ENCODE measurements at places on chromosomes 5 and 9.

GRCh38 chr9:124272979-124273378, 15.2 kb downstream of the NEK6 start:
- DNase-seq, result no peak

DNA sequence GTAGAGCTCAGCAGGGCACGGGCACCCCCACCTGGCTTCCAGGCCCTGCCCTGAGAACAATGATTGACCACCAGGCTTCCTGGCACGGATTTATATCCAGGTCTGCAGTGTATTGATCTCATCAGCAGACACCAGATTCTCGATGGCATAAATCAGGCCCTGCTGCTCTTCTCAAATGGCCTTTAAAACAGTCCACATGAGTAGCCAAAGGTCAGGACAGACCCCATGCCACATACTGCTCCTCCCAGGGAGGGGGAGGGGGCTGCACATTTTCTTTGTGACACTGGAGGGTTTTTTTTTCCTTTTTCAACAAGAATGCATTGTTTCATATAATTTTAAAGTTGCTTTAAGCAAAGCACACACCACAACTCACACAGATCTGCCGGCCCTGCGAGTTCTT, 85.4 kb downstream of the SEMA4D start:
- no peak for DNase-seq

- no peak for DNase-seq
Measured at GRCh38 chr5:180379355-180380070, 26.4 kb upstream of the GFPT2 start.

DNA sequence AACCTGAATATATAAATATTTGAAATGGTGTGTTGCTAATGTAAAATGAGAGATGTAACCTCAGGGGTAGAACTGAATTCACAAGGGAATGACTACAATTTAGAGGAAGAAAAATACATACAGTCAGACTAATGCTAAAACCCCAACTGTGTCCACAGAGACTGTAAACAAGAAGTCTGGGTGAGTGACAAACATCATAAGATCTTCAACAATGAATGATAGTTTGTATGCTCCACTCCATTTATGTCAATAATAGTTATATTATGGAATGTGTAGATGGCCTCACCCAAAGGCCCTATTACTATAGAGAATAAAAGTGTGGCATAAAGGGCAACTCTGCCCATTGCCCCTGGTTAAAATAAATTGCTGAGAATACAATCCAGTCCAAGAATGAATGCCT, 102.9 kb downstream of the CETN3 start:
- no peak for DNase-seq

DNA sequence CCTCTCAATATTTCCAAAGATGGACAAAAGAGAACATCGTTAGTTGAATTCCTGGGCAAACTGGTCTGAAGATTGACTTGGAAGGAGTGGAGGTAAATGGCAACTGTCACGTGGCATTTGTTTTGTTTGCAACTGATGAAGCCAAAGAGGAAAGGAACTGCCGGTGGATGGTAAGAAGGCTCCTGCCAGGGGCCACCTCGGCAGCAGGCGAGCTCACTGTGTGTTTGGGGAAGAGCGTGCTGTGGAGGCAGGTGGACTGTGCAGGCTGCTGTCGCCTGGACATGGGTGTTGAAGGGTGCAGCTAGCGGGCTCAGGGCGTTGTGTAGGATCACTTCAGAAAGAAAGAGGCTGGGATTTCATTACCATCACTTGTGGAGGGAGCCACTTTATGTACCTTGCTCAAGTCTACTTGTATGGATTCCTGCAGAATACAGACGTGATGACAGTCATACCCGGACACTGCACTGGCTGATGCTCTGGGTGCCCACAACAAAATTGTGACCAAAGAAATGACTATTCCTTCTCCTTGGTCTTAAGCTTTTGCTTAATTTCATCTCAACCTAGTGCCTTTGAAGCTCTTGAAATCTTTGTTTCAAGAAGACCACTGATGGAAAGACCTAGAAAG, 72.7 kb downstream of the MAP1B start:
- no peak for DNase-seq

GRCh38 chr5:142280066-142281007, 44.5 kb downstream of the SPRY4 start:
- no peak for DNase-seq

DNA sequence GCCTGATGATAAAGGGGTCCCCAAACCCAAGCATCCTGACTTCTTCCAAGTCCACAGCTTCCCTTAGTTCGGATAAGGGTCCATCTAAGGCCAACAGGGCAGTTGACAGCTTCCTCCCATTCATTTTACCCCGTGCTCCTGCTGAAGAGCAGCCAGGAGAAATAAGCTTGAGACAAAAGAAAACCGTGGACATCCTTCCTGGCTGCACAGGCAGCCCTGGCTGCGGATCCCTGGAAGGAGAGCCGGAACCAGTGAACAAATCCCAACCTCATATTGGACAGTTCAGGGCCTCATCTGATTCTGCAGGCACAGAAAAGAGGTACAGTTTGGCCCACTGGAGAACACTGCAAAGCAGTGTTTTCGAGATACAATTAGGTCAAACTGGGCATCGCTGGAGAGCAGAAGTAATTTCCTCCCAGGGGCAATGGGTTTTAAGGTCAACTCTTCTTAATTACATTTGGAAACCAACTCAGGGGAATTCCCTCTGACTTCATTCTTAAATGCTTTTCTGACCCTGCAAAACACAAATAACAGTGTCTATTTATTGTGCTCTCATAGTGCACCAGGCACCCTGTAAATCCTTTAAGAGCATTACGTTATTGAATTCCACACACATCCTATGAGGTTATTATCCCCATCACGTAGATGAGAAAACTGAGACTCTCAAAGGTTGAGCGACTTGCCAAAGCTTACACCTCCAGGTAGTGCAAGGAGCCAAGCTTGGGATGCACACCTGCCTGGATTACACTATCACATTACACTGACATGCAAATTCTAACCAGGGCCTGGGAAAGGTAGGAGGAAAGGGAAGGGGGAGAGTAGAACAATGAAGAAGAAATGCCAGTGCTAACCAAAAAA, 21.2 kb downstream of the ADAM19 start:
- DNase-seq, result no peak

DNA sequence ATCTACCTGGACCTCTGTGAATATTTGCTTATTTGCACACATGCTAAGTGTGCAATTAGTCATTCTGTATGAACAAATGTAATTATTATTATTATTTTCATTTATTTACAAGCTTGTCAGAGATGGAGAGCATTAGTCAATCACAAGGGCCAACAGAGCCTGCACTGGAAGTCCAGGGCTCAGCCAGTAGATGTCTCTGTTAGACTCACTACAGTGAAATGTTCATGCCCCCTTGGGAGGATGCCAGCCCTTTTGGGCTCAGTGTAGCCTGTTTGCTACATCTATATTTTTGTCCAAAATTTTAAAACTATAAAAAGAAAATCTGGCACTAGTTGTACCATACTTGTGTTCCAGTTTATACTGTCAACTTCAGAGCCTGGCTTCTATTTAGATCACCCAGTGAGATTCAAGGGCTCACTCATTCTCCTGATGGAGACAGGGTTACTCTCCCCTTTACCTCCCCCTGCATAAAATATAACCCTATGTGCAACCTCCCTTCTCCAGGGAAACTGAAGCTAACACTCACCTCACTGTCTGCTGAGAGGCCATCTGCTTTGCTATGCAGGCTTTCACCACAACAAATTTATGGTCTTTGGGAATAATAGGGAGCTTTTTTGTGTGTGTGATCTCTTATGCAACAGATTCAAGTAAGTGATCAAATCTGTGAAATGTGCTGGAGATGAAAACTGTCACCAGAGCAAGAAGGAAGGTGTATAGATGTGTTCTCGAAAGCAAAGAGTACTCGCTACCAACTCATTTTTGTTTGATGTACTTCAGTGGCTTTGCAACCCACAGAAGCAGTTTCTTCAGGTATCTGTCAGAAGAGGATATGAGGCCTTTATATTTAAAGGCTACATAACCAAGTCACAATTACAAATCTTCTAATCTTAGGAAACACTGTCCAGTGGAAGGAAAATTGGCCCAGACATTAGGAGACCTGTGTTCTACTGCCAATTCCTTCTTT, 99.9 kb upstream of the TLE4 start:
- DNase-seq, result no peak

- no peak for DNase-seq
Measured at GRCh38 chr5:78570646-78571045, 77.9 kb downstream of the LHFPL2 start.

DNA sequence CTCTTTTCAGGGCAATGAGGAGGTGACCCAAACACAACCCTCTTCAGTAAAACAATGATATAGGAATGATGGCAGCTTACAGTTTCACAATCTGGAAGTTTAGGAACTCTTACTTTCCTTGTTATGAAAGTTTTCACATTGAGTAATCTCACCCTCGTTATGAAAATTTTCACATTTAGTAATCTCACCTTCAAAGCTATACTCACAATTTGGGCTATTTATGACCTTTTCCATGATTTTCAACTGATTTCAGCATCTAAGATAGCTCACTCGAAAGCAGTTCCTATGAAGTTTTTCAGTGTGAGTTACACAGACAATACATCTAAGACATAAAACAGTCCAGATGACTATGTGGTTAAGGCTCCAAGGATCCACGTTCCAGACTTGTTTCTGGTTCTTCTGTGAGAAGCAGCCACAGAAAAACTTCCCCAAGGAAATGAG, 57.1 kb downstream of the FOXD1 start:
- no peak for DNase-seq
